NCI-H1436 treated with DMSO at 0.1 percent for 48 hours (cell line): ENCODE measurements at places on chromosomes 4 and X.

DNA sequence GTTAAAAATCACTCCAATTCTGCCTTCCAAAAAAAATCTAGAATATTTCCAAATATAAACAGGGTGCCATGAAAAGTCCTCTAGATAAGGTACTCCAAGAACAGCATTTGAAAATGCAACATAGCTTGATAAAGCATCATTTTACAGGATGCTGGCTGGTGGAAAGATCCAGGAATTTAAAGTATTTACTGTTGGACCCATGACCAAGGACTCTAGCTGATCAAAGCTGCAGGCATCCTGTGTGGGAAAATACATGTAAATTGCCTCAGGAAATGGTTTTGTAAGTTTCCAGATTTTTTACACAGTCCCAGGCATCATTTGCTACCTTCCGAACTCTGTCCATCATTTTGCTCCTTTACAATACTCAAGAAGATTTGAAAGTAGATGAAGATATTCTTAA lies 164.4 kb downstream of the GRIA3 start:
- no peak for DNase-seq

GRCh38 chr4:89781321-89781720 lies 55.6 kb downstream of the SNCA start:
- no peak for DNase-seq

GRCh38 chrX:72057331-72057730 lies 74.4 kb downstream of the RTL5 start:
- no peak for DNase-seq

GRCh38 chr4:111128327-111128726 lies 505.4 kb upstream of the PITX2 start:
- no peak for DNase-seq

DNA sequence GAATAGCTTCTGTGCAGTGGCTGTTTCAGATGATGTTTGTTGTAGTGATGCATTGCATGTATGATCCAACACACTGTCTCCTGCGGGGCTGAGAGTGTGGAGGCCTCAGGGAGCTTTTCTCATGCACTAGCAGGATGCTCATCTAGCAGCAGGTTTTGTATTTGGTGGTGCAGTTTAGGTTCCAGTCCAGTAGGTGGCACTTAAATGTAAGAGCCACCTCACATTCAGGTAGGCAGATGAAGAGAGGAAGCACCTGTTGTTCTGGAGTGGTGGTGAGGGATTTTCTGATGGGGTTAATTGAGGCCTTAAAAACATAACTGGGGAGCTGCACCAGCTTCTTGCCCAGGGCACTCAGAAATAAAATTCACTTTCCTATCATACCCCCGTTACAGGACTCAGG lies 300.9 kb downstream of the SPIN4 start:
- no peak for DNase-seq
